CD4-positive, alpha-beta T cell treated with Interleukin-6 at 100 ng/mL for 8 hours (primary cell): ENCODE measurements at places on chromosomes 7 and 10.
A peak's percentile ranks its signal among the peaks of the same experiment; 100 is the strongest.

- no peak for DNase-seq
Observed at GRCh38 chr10:35124540-35124939, 2.1 kb upstream of the CREM start.

DNA sequence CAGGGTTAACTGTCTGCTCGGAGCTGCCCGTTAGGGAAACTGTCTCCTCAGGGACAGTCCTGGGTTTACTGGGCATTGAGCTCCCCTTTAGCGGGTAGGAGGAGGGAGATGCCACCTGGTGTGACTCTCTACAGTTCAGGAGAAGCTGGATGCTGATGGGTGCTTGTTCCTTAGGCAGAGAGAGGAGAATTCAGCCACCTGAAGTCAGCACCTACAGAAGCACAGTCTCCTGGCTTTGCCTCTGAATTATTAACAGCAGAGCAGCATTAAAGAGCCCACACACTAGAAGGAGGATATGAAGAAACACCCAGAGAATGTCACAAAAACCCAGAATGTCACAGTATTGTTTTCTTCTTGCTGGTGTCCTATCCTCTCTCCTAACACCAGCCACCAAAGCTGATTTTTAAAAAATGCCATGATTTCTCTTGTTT, 696 bp downstream of the GIMAP4 start:
- peak; percentile 46 for DNase-seq

DNA sequence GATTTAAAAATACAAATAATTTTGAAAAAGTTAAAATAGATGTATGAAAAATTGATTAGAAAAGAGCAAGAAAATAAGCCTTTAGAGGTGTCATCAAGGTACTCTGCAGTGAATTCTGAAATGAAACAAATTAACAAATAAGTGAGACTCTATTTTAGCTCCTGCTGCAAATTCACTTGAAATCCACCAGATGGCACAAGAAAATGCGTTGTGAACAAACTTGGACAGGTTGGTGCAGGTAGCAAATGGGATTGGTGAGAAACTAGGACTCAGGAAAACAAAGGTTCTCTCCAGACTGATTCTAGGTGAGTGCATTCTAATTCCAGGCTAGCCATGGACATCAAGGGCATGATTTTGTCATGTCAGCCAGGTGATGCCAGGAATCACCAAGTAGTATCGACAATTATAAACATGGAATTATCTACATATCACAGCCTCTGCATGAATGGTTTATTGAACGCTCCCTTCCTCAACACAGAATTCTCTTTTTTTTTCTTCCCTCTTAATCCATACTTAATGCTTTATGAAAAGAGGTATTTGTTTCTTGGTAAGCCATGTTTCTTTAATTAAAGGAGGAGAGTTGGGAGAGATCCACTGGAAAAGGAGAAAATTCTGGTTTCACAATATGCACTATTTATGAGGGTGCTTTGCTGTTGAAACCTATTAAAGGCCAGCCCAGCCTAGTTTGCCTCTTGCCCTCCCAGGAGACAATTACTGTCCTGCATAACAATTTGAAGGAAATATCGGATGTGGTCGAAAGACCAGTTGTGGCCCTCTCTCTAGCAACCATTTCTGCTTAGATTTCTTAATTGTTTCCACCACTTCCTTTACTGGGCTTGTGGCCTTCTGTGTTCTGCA, 118.1 kb downstream of the ZNF365 start:
- DNase-seq: peak; percentile 15

DNA sequence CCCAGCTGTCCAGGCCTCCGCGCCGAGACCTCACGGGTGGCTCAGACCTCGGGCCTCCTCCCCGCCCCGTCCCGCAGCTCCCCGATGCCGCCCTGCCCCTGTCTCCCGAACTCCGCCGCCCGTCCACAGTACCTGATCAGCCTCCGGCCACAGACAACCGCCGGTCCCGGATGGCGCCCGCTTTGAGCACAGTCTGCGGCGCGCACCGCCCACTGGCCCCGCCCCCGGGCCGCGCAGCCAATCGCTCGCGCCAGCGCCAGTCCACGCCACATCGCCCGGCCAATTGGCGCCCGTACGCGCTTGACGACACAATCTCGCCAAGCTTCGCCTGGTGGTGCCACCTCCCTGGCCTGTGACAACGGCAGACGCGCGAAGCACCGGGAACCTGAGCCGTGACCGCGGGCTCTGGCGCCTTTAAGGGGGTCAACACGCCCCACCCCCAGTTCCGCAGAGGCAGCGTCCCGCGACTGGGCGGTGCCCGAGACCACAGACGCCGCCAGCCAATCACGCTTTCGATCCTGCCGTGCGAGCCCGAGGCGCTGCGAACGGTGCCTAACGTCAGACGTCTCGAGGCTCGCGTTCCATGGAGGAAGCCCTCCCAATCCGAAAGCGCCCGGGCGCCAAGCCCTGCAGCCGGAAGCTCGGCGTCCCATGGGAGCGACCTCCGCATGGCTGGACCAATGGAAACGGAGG, at the start of gene IDI1:
IDI1 (minus strand) TSS at position 388 of the 693 bp plus-strand sequence; CDS start at position 272, 116 bp downstream.
- DNase-seq: peak; percentile 95

GRCh38 chr7:72281308-72281707, 130.8 kb downstream of the CALN1 start:
- DNase-seq: no peak

DNA sequence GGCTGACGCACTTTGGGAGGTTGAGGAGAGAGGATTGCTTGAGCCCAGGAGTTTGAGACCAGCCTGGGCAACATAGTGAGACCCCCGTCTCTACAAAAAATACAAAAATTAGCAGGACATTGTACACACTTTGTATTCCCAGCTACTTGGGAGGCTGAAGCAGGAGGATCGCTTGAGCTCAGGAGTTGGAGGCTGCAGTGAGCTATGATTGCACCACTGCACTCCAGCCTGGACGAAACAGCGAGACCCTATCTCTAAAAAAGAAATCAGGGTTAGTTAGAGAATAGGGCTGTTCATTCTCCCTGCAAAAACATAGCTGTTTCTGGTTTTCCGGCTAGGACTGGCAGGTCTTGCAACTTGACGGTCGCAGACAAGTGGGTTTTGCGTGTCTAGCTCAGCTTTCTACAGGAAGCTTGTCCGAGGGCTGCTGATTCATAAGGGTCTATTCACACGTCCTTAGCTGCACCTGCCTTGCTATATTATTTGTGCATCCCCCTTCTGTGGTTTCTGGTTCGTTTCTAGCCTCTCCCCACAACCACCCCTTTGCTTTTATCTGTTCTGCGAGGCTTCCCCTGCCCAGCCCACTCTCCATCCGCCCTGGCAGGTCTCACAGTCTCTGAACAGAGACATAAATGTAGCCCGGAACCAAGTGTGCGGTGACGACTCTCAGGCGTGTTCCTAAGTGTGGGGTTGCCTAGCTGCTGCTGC, 10.7 kb downstream of the AMZ1 start:
- DNase-seq: peak; percentile 79

- DNase-seq: no peak
Observed at GRCh38 chr10:71501402-71501801, 104.7 kb downstream of the CDH23 start.

DNA sequence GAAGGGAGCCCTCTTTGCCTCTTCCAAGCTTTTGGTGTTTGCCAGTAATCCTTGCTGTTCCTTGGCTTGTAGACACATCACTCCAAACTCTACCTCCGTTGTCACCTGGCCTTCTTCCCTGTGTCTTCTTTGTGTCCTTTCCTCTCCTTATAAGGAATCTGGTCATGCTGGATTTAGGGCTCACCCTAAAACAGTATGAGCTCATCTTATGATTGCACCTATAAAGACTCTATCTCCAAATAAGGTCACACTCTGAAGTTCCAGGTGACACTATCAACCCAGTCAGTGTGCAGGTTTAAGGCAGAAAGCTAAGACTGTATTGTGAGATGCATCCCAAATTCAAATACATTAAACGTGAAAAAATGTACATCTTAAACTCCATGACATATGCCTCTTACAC, 49.0 kb upstream of the ZRANB1 start:
- DNase-seq: no peak

- DNase-seq: no peak
Observed at GRCh38 chr10:117938104-117938503, 108.6 kb downstream of the RAB11FIP2 start.

GRCh38 chr7:112784603-112785002, 5.6 kb downstream of the TMEM168 start:
- no peak for DNase-seq

DNA sequence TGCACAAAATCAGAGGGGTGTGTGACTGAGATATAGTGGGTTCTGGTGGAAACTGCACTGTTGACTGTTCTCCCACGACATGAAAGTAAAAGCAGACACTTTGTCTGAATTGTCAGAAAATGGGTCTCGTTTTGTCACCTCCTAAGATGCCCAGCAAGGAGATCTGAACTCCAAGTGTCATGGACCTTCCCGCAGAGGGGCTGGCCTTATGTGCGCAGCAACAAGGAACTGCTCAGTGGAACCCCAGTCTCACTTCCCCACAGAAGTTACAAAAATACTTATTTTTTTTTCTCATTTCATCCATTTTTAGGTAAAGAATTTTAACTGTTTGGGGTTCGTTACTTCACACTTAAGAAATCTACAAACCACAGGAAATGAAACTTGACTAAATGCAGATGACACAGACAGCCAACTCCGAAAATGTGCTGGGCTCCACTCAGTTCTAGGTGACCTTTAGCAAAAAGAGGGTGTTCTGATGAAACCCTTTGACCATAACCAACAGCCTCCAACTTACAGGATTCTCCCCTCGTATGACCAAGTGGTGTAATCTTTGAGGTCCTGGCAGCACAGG, 115.0 kb downstream of the FAM107B start:
- DNase-seq: peak; percentile 62

DNA sequence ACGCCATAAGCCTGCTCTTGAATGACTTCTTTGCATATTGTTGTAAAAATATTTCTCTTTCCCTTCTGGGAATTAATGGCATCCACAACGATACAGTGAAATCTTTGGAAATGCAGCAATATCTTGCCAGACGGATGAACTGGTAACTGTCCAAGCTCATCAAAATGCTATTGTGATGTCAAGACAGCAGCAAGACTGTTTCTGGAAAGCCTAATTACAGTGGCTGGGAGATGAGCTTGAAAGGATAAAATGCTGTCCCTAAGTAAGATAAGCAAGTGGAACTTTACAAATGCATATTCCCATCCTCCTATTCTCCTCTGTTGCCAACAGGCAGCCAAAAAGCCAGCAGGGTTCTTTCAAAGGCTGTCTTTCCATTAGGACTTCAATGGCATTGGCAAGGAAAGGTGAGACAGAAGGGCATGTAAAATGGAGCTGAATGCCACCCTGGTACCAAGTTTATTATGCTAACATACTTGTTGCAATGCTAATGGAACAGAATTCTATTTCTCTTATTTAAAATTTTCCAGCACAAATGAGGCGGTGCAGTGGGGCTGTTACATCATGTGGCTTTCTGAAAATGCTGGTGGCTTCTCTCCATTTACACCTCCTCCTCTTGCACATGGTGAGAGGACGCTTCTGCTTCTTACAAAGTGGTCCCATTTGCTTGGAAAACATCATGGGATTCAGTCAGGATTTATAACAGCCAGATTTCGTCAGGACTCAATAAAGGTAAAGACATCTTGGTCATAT, 178.3 kb upstream of the PTER start:
- no peak for DNase-seq

DNA sequence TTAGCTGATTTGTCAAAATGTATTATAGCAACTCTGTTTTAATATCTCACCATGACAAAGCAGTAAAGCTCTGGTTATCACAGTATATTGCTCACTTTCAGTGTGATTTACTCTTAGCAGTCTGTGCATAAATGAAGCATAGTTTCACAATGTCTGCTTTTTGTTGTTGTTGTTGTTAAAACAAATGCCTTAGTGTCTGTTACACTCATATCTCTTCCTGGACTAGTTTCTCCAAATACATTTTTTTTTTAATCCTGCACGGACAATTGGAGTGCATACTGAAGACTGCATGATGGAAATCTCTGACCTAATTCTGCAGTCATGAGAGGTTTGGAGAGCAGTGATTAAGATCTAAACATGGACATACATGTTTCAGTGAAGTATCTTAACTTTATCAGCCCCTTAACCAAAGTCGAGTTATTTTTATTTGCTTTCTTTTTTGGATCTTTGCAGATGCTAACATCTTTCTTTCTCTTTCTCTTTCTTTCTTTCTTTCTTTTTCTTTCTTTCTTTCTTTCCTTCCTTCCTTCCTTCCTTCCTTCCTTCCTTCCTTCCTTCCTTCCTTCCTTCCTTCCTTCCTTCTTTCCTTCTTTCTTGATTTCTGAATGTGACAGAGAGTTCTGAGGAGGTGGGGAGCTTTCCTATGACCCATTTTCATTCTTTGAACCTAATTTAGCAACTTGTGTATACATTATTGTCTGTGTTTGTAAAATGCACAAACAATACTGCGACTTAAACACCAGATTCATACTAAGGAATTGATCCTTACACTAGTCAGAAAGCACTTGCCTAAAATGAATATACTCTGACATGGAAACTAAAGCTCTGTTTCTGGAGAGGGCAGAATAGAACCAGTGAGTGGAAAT, 161.5 kb upstream of the AGR3 start:
- DNase-seq: no peak
